Thyroid gland (tissue), 4 donors: ENCODE measurements at places on chromosomes 16 and 17. TPM values are rescaled to one million over a fixed set of nuclear protein-coding genes. Genes with fewer than 3 reads are reported as not detected.

The B4GALNT2 gene
- 0.33 TPM for total RNA-seq

The NPTX1 gene
- 0.92 TPM for total RNA-seq

The ITGAD gene
- not detected for total RNA-seq

The AXIN1 gene
- total RNA-seq, result 17.5 TPM

The SLC13A2 gene
- not detected for total RNA-seq

The LGALS9C gene
- not detected for total RNA-seq

The RTN4RL1 gene
- total RNA-seq, result 2.3 TPM

The PPP1R27 gene
- not detected for total RNA-seq

The SLFN14 gene
- not detected for total RNA-seq

The PGS1 gene
- 75.7 TPM for total RNA-seq

The CNP gene
- total RNA-seq, result 65.2 TPM

The GPR142 gene
- not detected for total RNA-seq
